ENCODE measurements at places on chromosomes 1 and 21.

- DNase-seq = no peak
Measured at GRCh38 chr1:44926311-44926781, 60.0 kb downstream of the EIF2B3 start.

GRCh38 chr1:243732637-243733036 is 117.4 kb downstream of the AKT3 start:
- DNase-seq = no peak

- DNase-seq = peak; percentile 64
Measured at GRCh38 chr1:4044967-4045366, 144.9 kb upstream of the C1orf174 start.

DNA sequence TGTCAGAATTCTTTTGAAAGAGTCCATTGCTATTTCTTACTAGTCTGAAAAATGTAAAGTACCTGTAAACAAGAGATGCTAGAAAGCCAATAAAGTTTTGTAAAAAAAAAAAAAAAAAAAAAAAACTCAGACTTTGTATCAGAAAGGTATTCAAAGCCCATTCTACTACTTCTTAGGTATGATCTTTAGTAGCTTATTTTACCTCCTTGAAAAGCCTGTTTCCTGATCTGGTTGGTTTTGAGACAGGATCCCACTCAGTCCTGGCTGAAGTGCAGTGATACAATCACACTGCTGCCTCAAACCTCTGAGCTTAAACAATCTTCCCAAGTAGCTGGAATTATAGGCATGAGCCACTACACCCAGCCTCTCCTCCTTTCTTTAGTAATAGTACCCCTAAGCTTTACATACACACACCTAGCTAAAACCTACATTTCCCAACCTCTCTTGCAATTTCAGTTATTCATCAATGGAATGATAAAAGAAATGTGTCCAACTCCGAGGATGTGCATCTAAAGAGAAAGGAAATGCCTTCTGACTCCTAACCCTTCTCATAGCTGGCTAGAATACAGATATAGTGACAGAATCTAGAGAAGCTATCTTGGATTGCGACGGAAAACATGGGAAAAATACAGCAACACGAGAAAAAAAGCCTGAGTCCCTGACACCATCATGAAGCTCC is 30.6 kb downstream of the EPS15 start:
- no peak for DNase-seq

DNA sequence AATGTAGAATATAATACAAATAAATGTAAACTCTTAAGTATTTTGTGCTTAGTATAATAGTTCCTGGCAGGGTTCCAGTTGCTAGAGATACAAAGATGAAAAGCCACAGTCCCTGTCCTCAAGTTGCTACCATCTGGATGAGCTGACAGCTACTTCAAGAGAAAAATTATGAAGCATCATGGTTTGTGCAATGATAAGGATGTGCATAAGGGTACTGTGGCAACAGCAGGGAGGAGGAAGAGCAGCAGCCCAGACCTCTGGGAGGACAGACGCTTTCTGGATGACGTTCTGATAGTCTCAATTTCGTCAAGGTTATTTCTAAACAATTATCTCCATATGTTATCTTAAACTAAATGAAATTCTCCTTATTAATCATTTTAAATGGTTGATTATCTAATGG is 198.9 kb downstream of the NTNG1 start:
- no peak for DNase-seq

GRCh38 chr1:240706150-240706935 is 94.4 kb upstream of the GREM2 start:
- no peak for DNase-seq

- DNase-seq = no peak
Measured at GRCh38 chr1:156602557-156602993, 1.3 kb upstream of the GPATCH4 start.

DNA sequence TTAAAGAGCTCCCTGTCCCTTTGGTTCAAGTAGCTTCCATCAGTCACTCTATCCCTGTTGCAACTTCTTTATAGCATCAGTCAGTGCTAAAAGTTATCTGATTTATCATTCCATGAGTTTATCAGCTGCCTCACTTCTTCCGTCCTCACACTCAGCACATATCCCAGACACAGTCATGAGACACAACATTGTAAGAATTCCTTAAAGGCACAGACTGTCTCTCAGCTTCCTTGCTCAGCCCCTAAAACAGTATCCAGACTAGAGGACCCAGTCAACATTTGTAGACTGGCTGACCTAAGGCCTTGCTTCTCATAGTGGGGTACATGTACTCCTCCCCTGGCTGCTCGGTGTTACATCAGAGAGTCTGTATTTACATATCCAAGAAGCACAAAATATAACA is 164.9 kb upstream of the ADGRL2 start:
- DNase-seq = no peak

GRCh38 chr1:226772446-226773139 is 33.5 kb upstream of the ITPKB start:
- DNase-seq = no peak

DNA sequence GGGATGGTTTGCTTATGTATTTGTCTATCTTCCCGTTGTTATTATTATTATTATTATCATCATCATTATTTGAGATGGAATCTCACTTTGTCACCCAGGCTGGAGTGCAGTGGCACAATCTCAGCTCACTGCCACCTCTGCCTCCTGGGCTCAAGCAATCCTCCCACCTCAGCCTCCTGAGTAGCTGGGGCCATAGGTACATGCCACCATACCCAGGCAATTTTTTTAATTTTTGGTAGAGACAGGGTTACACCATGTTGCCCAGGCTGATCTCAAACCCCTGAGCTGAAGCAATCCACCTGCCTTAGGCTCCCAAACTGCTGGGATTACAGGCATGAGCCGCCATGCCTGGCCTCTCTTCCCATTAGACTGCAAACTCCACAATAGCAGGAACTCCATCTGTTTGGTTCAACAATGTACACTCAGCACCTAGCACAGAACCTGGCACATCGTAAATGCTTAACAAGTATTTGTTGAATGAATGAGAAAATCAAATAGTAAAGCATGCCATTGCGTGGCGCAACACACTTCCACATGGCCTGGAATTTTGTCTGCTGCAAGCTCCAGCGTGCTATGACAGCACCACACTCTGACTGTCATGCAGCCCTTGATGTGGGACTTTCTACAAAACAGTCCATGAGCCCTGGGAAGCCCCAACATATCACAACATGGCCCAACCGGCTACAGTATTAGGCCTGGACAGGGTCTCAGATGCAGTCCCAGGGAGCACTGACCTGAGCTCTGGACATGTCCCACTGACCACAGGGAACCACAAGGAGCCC is 3.8 kb upstream of the TINAGL1 start:
- DNase-seq = no peak

DNA sequence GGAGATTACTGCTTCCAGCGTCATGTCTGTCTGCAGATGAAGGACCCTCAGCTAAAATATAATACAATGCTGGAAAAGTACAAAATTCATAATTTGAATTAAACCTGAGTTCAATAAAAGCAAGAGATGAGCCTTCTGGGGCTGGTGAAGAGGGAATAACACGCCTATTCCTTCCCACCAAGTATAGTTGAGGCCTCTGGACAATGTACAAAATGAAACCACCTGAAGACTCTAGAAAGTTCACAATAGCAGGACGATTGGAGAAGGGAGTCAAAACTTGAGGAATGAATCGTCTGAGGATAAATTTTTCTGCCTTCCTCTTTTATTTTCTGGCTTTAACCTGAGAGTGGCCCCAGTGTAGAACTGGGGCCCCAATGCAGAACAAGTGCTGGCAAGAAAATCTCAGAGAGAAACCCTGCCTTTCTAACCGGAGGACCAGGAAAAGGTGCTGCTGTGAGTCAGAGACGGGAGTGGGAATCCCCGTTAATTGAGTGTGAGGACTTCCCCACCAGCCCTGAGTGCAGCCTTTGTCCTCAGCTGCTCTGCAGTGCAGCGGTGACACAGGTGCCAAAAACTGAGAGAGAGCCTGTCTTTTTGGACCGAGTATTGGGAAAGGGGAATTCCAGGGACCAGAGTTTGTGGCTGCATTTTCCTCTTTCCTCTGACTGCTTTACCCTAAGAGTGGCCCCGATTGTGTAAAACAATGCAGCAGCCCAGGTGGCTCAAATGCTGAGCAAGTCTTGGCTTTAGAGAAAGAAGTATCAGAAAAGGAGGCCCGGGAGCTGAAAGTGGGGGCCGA is 264.9 kb downstream of the DYRK1A start:
- DNase-seq = no peak

DNA sequence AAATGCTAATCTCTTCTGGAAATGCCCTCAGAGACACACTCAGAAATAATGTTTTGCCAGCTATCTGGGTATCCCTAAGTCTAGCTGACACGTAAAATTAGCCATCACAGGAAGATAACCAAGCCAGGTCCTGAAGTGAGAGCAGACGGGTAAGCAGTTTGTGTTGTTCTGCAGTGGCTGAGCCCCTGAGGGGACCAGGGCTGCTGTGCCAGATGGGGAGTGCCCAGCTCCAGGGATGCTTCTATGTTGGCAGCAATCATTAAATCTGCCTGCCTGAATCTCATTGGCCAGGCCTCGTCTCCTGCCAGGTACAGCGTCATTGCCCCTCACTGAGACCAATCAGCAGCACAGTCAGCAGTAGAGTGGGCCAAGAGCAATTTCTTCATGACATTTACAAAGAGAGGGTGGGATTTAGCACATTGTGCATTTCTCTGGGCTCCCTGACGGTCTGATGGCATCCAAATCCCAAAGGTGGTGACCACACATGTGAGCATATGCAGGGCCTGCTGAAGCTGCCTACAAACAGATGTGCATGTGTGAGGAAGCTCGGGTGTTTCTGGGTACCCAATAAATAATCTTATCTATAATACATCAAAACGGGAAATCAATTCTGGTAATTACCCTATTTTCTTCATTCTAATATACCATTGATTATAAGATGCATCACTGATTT is 58.7 kb upstream of the LRRN2 start:
- DNase-seq = no peak

- no peak for DNase-seq
Measured at GRCh38 chr1:115975569-115976061, 698 bp upstream of the SLC22A15 start.

DNA sequence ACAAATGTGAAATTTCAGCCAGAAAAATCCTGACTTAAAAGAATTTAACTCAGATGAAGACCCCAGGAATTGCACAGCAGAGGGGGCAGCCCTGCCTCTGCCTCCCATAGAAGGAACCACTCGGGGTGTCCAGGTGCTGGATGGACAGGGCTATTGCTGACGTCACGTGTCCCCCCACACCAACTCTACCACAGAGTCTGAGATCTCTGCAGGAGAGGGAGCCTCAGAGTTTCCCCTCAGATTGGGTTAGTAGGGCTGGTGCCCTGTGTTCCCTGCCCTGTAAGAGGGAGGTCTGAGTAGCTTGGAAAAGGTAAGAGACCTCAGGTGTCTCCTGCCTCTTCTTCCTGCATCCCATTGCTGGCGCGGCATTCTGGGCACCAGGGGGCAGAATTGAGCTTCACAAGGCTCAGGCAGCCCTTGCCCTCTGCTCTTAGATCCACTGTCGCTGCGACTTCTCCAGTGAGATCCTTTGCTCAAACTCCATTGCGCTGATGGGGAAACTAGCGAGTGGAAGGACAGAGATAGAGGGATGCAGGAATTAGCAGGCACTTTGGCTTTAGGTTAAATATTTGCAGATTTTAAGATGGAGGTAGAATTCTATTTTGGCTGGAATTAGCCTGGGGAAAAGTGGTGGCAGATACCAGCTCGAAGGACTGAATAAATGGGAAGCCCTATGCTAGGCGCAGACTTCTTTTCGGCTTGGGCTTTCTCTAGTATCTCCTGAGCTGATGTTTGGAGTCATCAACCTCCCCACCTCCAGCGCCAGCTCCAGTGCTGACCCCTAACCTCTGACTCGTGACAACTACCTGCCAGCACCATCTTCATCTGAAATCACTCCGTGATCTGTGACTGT is 42.8 kb upstream of the DMBX1 start:
- DNase-seq = peak; percentile 58

- no peak for DNase-seq
Measured at GRCh38 chr1:234661317-234661928, 51.4 kb upstream of the IRF2BP2 start.

GRCh38 chr1:191620883-191621282 is 537.4 kb upstream of the RGS18 start:
- DNase-seq = no peak

GRCh38 chr1:117392771-117393170 is 25.5 kb downstream of the MAN1A2 start:
- DNase-seq = no peak

GRCh38 chr1:50705699-50706098 is 254.4 kb downstream of the FAF1 start:
- DNase-seq = no peak

GRCh38 chr1:183776731-183777130 is 28.2 kb upstream of the RGL1 start:
- DNase-seq = no peak

DNA sequence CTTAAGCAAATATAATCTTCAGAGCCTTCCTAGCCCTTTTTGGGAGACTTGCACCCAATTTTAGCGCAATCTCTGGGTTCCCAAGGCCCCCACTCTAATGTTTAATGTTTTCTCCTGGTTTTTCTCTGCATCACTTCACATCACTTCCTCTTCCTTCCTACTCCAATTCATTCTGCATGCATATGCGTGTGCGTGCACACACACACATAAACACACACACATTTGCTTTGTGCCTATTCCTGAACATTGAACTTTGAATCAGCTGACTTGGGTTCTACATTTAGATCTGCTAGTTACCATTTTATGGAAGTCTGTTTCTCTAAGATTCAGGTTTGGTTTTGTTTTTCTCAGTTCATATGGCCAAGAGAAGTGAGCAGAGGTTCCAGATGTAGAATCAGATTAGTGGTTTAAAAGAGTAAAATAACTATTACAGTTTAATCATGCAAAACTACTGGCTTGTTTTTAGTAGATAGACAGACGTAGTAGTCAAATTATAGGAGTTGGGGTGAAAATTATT is 7.4 kb upstream of the EDEM3 start:
- DNase-seq = no peak

- no peak for DNase-seq
Measured at GRCh38 chr1:225768662-225769426, 8.8 kb upstream of the SRP9 start.

- DNase-seq = no peak
Measured at GRCh38 chr1:10530756-10531495, 56.2 kb downstream of the PEX14 start.

GRCh38 chr1:98129491-98129890 is 208.7 kb upstream of the DPYD start:
- DNase-seq = no peak

- DNase-seq = peak; percentile 42
Measured at GRCh38 chr21:36419996-36420395, 34.8 kb downstream of the CHAF1B start.

DNA sequence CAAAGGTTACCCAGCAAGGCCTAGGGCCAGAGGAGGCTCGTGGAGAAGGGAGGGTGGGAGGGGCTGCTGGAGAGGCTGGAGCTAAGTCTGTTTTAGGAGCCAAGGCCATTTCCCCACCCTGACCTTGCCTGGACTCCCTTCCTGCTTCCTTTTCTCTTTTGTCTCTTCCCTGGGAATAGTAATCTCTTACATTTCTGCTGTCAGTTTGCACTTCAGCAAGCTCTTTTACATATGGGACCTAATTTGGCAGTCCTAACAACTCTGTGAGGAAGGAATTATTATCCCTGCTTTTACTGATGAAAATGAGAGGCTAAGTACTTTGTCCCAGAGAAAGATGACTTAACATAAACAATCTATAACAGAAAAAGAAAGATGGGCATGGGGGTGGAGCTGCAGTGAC is 13.8 kb downstream of the OPTC start:
- DNase-seq = no peak

Data from Jurkat, Clone E6-1 (cell line).